ENCODE measurements at places on chromosomes 4 and X. TPM values are rescaled to one million over a fixed set of nuclear protein-coding genes. Genes with fewer than 3 reads are reported as not detected.

Gene USP9X
- total RNA-seq = 74.4 TPM

Gene LONRF3
- 3.1 TPM for total RNA-seq

Gene ZNF157
- total RNA-seq = 0.14 TPM

Gene POU4F2
- not detected for total RNA-seq

Gene GYG2
- 2.7 TPM for total RNA-seq

Gene ARHGAP6
- 20.2 TPM for total RNA-seq

Gene USP17L26
- total RNA-seq = not detected

Gene TGIF2LX
- not detected for total RNA-seq

Gene BRS3
- total RNA-seq = not detected

Gene EVC2
- 7.0 TPM for total RNA-seq

Gene FMR1
- total RNA-seq = 40.3 TPM

Gene GAGE12C
- not detected for total RNA-seq

Gene MAGEA9B
- not detected for total RNA-seq

Gene DMRTC1
- total RNA-seq = not detected

Gene PAPSS1
- 31.6 TPM for total RNA-seq

Gene UGT2B15
- not detected for total RNA-seq

Gene GYPB
- 0.86 TPM for total RNA-seq

Gene SLC34A2
- total RNA-seq = not detected

Gene AKAP14
- not detected for total RNA-seq

Gene BTK
- total RNA-seq = 5.2 TPM

Gene SSX1
- not detected for total RNA-seq

Gene CXCL9
- 2.1 TPM for total RNA-seq

Gene PPARGC1A
- total RNA-seq = 27.7 TPM

Gene HTRA3
- total RNA-seq = 14.9 TPM

Gene POU3F4
- total RNA-seq = not detected

Gene USP27X
- total RNA-seq = 2.1 TPM

Gene SLC9A7
- total RNA-seq = 1.8 TPM

Gene DCAF12L1
- 0.29 TPM for total RNA-seq

Gene MAGEB1
- total RNA-seq = not detected

Gene NSUN7
- 0.52 TPM for total RNA-seq

Gene ETDA
- not detected for total RNA-seq

Gene DIAPH2
- total RNA-seq = 39.5 TPM

Gene CACNA1F
- 0.09 TPM for total RNA-seq

Gene TEX13C
- not detected for total RNA-seq

Gene TXK
- total RNA-seq = 2.6 TPM
